Memory B cell (primary cell): ENCODE measurements at places on chromosomes 2 and 18.

DNA sequence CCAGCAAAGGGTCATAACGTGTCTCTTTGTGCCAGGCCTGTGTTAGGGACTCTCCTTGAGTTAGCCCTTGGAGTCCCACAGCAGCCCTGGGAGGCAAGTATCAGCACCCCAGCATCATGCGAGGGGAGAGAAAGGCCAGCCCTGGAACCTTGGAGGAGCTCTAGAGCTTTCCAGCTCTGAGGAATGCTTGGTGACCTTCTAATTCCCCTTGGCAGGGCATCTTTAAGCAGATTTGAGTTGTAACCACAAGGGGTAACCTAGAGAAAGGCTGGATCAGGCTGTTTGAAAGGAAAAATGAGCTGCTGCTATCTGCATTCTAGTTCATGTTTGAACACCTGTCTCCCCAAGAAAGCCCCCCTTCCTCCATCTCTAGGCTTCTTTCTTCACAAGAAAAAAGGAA is 23.8 kb upstream of the ODC1 start:
- DNase-seq, result no peak
- H3K4me1 ChIP-seq, result peaks cover 1% of the 10 kb centered on the region
- H3K4me3 ChIP-seq, result no peak overlapping the region
- H3K27ac ChIP-seq, result no peak overlapping the region
- no peaks in the 10 kb centered on the region for H3K27me3 ChIP-seq

- DNase-seq, result no peak
- H3K27me3 ChIP-seq, result no peaks in the 10 kb centered on the region
- no peak overlapping the region for H3K4me3 ChIP-seq
- H3K36me3 ChIP-seq, result no peaks in the 10 kb centered on the region
- no peak overlapping the region for H3K27ac ChIP-seq
Measured at GRCh38 chr18:10252494-10252893, 201.9 kb upstream of the APCDD1 start.

DNA sequence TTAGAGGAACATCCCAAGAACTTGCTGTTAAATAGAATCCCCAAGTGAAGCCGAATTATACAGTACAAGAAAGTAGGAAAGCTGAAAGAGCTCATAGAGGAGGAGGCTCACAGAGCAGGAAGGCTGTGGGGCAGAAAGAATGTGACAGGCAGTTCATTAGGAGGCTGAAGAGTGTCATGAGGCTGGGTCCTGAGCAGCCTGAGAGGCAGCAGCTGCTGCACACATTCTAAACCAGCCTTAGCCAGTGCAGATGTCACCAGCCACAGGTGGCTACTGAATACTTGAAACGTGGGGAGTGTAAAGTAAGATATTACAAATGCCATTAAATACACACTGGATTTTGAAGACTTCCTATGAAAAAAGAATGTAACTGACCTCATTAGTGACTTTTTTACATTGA is 490.2 kb upstream of the KLHL29 start:
- no peak overlapping the region for H3K27ac ChIP-seq
- H3K36me3 ChIP-seq, result no peaks in the 10 kb centered on the region
- H3K27me3 ChIP-seq, result peaks cover 1% of the 10 kb centered on the region
- H3K4me1 ChIP-seq, result no peaks in the 10 kb centered on the region
- H3K4me3 ChIP-seq, result no peak overlapping the region
- no peak for DNase-seq

- H3K4me3 ChIP-seq, result peak overlapping the region; percentile 39
- H3K27me3 ChIP-seq, result no peaks in the 10 kb centered on the region
- H3K36me3 ChIP-seq, result peaks cover 7% of the 10 kb centered on the region
- peak overlapping the region; percentile 56 for H3K27ac ChIP-seq
Measured at GRCh38 chr2:143255899-143256298, 126.7 kb downstream of the ARHGAP15 start.

DNA sequence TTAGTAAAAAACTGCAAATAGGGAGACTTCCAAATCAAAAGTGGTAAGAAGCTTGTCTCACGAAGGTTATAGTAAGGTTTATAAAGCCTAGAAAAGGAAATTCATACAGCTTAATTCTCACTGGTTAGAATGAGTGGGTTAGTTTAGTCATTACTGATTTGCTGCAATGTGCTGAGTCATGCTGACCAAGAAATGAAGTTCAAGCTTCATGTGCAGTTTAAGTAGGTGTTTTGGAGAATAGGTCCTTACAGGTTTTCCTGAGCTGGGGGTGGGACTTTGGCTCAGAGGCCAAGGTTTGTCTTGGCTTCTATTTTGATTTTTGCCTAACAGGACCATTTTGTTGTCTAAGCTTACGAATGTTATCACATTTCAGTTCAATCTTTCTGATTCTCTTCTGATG is 15.1 kb downstream of the CLIP4 start:
- no peaks in the 10 kb centered on the region for H3K4me1 ChIP-seq
- peaks cover 11% of the 10 kb centered on the region for H3K36me3 ChIP-seq
- no peak overlapping the region for H3K27ac ChIP-seq
- no peak overlapping the region for H3K4me3 ChIP-seq

GRCh38 chr2:205708231-205708631 is 25.9 kb downstream of the NRP2 start:
- H3K27me3 ChIP-seq, result no peaks in the 10 kb centered on the region
- DNase-seq, result no peak
- peaks cover 24% of the 10 kb centered on the region for H3K4me1 ChIP-seq
- H3K36me3 ChIP-seq, result no peaks in the 10 kb centered on the region
- H3K27ac ChIP-seq, result peak overlapping the region; percentile 91
- no peak overlapping the region for H3K4me3 ChIP-seq

- peak overlapping the region; percentile 51 for H3K27ac ChIP-seq
- H3K27me3 ChIP-seq, result no peaks in the 10 kb centered on the region
Measured at GRCh38 chr2:105917226-105917625, 172.5 kb downstream of the NCK2 start.

DNA sequence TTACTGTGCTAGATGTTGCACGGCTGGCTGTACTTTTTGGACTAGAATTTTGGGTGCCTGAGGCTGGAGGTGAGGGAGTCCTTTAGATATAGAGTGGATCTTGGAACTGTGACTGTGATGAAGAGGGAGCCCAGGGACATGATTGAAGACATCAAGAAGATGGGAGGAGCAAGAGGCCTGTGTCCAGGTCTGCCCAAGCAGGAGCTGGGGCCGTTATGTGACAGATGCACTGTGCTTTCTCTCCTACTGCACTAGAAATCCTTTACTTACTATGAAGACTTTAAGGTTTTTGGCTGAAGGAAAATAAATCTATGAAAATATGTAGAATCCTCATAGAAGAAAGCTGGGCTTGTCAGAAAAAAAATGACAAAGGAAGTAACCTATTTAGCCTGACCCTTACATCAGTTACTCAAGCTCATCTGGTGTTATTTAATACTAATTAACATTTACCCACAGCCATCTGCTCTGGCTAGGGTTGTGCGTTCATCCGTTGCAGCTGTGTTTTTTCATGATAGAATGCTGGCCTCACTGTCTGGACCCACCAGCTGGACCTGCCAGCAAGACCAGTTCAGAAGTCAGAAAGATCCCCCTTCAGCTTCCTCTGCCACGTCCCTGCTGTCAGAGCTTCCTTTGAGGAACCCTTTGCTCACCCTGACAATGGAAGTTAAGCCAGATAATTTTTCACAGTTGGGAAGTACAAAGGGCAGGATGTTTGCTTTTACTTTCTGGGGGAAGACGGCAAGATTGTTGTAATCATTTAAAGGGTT is 16.7 kb downstream of the TSN start:
- no peak for DNase-seq
- H3K27me3 ChIP-seq, result peaks cover 3% of the 10 kb centered on the region
- H3K27ac ChIP-seq, result no peak overlapping the region
- H3K36me3 ChIP-seq, result peaks cover 11% of the 10 kb centered on the region
- H3K4me1 ChIP-seq, result peaks cover 2% of the 10 kb centered on the region

GRCh38 chr2:47896450-47896968 is 9.8 kb downstream of the FBXO11 start:
- no peak for DNase-seq
- peak overlapping the region; percentile 64 for H3K27ac ChIP-seq
- peaks cover 7% of the 10 kb centered on the region for H3K36me3 ChIP-seq

GRCh38 chr2:64708829-64709228 is 55.1 kb upstream of the SERTAD2 start:
- H3K4me3 ChIP-seq, result no peak overlapping the region
- no peaks in the 10 kb centered on the region for H3K27me3 ChIP-seq
- H3K36me3 ChIP-seq, result peaks cover 10% of the 10 kb centered on the region
- H3K4me1 ChIP-seq, result peaks cover 5% of the 10 kb centered on the region

DNA sequence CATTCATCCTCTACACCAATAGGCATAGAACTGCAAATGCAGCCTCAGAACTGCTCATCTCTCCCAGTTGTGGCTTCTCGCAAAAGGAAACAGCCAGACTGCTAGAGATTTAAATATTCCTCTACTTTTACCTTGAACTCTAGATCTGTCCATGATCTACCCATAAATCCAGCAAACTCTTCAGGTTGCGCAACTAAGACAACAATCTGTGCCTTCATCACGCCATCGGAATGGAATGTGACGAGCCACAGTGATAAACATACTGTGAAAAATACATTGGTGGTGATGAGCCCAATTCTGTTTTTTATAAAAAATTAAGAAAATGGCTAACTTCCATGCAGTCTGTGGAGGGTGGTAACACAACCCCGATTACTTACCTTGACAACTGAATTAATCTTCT is 626.7 kb downstream of the LRRTM4 start:
- H3K27me3 ChIP-seq, result no peaks in the 10 kb centered on the region
- H3K36me3 ChIP-seq, result no peaks in the 10 kb centered on the region
- H3K27ac ChIP-seq, result no peak overlapping the region
- no peak for DNase-seq
- H3K4me1 ChIP-seq, result no peaks in the 10 kb centered on the region

- H3K27me3 ChIP-seq, result no peaks in the 10 kb centered on the region
- H3K27ac ChIP-seq, result no peak overlapping the region
- no peaks in the 10 kb centered on the region for H3K4me1 ChIP-seq
- no peaks in the 10 kb centered on the region for H3K36me3 ChIP-seq
Measured at GRCh38 chr2:6043238-6043637, 351.1 kb downstream of the SOX11 start.

GRCh38 chr2:127637725-127638252 is 8.2 kb upstream of the GPR17 start:
- H3K36me3 ChIP-seq, result no peaks in the 10 kb centered on the region
- peaks cover 77% of the 10 kb centered on the region for H3K4me1 ChIP-seq
- DNase-seq, result no peak
- H3K27me3 ChIP-seq, result no peaks in the 10 kb centered on the region
- H3K4me3 ChIP-seq, result peak overlapping the region; percentile 33
- H3K27ac ChIP-seq, result peak overlapping the region; percentile 85

GRCh38 chr2:64637000-64637635 is 16.6 kb downstream of the SERTAD2 start:
- H3K4me3 ChIP-seq, result peak overlapping the region; percentile 80
- H3K4me1 ChIP-seq, result peaks cover 59% of the 10 kb centered on the region
- peaks cover 17% of the 10 kb centered on the region for H3K36me3 ChIP-seq

GRCh38 chr2:29239209-29239960 is 124.2 kb downstream of the CLIP4 start:
- H3K27me3 ChIP-seq, result peaks cover 21% of the 10 kb centered on the region
- H3K4me1 ChIP-seq, result peaks cover 4% of the 10 kb centered on the region
- H3K4me3 ChIP-seq, result no peak overlapping the region
- peaks cover 3% of the 10 kb centered on the region for H3K36me3 ChIP-seq
- no peak overlapping the region for H3K27ac ChIP-seq
- no peak for DNase-seq

DNA sequence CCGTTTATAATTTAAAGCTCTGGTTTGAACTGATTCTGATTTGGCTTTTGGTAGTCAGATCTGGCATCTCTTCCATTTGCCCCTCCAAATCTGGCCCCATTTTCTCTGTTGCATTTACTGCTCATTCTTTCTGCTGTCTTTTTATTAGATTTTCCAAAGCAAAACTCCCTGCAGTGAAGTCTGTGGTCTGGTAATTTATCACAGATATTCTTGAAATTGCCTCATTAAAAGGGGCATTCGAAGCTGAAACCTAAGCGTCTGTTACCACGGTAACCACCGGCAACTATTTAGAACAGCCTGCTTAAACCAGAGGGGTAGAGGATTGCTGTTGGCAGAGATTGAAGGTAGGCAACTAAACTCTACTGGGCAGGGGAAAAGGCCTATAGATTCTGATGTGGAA is 111.5 kb upstream of the UPP2 start:
- H3K4me1 ChIP-seq, result no peaks in the 10 kb centered on the region
- no peak overlapping the region for H3K27ac ChIP-seq
- H3K36me3 ChIP-seq, result no peaks in the 10 kb centered on the region
- no peak for DNase-seq
- no peak overlapping the region for H3K4me3 ChIP-seq

GRCh38 chr18:37176621-37176934 is 347.7 kb downstream of the KIAA1328 start:
- no peak overlapping the region for H3K4me3 ChIP-seq
- H3K4me1 ChIP-seq, result no peaks in the 10 kb centered on the region
- DNase-seq, result no peak
- no peaks in the 10 kb centered on the region for H3K27me3 ChIP-seq
